ENCODE measurements at places on chromosomes 5 and 9. TPM values are rescaled to one million over a fixed set of nuclear protein-coding genes. Genes with fewer than 3 reads are reported as not detected.

The AQP7 gene
- 0.59 TPM for total RNA-seq

The MYO10 gene
- total RNA-seq = 116 TPM

The CARTPT gene
- not detected for total RNA-seq

The GPR151 gene
- not detected for total RNA-seq

The SOHLH1 gene
- total RNA-seq = not detected

The PCDHB4 gene
- total RNA-seq = 0.09 TPM

The KCTD16 gene
- total RNA-seq = 0.33 TPM

The FOXD4 gene
- total RNA-seq = not detected

GRCh38 chr5:6551287-6551954 lies 81.4 kb downstream of the NSUN2 start:
- no peak for DNase-seq

DNA sequence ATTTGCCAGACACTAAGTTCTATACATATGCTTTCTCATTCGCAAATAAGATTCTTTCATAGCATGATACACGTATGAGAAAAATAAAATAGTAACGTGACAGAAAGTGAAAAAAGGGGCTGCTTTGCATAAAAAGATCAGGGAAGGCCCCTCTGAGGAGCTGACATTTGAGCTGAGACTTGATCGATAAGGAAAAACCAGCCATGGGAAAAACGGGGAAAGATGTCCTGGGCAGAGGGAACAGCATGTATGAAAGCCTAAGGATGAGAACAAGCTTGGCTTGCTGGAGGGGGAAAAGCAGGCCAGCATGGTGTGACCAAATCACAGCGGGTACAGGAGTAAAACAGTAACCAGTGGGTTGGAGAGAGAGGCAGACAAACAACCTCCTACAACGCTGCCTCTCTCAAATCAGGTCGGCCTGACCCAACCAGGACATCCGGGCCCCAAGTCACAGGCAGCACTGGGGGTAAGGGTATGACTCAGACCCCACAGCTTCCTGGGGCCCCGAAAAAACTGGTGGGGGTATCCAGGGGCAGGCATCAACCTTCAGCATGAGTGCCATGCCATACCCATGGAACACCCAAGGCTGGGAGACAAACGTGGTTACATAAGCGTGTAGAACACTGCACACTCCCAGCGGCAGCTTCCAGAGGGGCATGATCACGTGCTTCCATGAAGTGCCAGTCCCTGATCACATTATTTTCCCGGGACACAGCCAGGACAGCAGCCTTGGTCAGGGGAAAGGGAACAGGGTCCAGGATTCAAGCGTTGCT lies 2.2 kb downstream of the TNIP1 start:
- DNase-seq = no peak

GRCh38 chr5:157047898-157048297 lies 11.0 kb downstream of the HAVCR1 start:
- no peak for DNase-seq

GRCh38 chr5:140362875-140363630 lies 3.1 kb downstream of the SLC4A9 start:
- peak; percentile 54 for DNase-seq

GRCh38 chr5:76245590-76245989 lies 157.5 kb upstream of the IQGAP2 start:
- no peak for DNase-seq

- no peak for DNase-seq
Observed at GRCh38 chr9:86700629-86701028, 246.7 kb downstream of the GAS1 start.

DNA sequence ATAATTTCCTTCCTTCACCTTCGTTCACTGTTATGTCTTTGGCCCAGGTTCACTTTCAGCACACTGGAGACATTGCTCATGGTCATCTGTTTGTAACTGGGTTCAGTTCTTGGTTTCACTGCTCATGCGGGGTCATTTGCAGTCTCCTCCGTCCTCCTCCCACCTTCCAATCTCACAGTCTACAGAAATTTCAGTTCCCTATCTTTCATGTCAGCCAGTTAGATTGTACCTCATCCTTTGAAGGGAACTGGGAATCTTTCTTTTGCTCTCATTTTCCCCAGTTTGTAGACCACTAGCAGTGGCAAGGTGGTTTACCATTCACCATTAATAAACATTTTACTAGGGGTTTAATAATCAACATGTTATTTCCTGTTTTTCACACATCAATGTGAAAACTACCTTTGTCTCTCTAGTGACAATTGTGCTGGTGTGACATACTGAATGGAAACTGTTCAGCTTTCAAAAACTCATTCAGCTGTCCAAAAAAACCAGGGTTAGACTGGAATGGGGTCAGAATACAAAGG lies 100.9 kb upstream of the IL6ST start:
- DNase-seq = no peak

DNA sequence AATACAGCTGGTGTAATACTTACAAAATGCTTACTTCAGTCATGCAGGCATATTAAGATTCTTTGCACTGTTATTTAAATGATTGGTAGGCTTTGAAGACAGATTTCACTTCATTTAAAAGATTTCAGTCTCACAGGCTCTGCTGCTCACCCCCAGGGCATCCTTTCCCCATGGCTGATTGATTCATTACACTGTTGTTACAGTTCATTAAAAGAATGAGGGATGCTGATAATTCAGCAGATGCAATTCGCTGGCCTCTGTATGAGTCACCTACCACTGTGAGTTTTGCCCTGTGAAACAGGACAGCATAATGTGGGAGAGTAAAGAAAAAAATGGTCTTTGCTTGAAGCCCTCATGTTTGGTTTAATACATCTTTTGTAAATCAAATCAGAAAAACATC lies 246.9 kb downstream of the CYLC2 start:
- DNase-seq = no peak

DNA sequence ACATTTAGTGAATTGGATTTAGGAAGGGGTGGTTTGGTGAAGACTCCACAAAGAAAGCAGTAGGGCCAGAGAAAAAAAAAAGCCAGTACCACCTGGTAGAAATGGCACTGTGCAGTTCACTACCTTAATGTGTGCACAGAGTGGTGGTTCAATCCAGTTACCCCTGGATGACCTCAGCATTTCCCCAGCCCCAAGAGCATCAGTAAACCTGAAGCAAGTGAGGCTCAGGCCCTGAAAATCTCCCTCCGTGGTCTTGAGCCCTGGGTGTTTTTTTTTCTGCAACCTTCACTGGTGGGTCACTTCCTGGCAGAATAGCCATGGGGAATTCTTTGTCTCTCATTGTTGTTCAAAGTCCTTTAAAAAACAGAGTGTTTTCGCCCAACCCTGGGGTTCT lies 202.9 kb downstream of the GADD45G start:
- no peak for DNase-seq

GRCh38 chr9:127758843-127759242 lies 19.6 kb downstream of the SH2D3C start:
- DNase-seq = no peak
